Esophagus muscularis mucosa (tissue), 4 donors: ENCODE measurements at places on chromosomes 7 and 10. TPM values are rescaled to one million over a fixed set of nuclear protein-coding genes. Genes with fewer than 3 reads are reported as not detected.

FKBP14 gene
- total RNA-seq: 7.5 TPM

NKX1-2 gene
- not detected for total RNA-seq

EBLN1 gene
- total RNA-seq: not detected

NME8 gene
- total RNA-seq: not detected

ADIRF gene
- total RNA-seq: 59.4 TPM

BUB3 gene
- total RNA-seq: 90.1 TPM

NUTM2A gene
- 2.1 TPM for total RNA-seq

DNA sequence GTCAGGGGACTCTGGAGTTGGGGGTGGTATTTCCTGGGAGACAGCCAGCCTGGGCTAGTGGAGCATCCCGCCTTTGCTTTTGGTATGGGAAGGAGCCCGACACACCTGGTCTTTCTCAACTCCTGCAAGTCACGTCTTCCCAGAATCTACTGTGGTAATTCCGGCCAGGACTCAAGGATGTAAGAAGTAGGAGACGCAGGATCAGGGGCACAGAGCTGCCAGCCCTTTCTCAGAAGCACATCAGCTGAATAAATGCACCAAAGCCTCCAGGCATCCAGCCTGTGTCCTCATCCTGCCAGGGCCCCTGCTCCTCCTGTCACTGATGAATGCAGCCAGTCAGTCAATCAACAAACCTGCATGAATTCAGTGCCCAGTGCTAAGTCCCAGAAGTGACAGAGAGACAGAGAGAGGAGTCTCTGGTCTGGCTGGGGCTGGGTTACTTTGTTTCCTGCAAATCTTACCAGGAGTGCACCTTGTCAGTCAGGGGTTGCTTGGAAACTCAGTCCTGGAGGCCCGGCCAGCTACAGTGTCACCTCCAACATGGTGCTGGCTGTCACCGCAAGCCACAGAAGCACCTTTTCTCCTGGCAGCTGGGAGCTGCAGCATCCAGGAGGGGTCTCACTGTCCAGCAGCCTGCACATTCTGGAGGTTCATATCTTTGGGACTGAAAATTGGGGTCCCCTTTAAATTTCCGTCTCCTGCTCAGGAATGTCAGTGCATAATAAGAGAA, 101.8 kb downstream of the PTPRE start:
- no peaks in the 10 kb centered on the region for H3K36me3 ChIP-seq
- H3K4me3 ChIP-seq: no peak overlapping the region
- DNase-seq: no peak
- H3K27ac ChIP-seq: no peak overlapping the region

DNA sequence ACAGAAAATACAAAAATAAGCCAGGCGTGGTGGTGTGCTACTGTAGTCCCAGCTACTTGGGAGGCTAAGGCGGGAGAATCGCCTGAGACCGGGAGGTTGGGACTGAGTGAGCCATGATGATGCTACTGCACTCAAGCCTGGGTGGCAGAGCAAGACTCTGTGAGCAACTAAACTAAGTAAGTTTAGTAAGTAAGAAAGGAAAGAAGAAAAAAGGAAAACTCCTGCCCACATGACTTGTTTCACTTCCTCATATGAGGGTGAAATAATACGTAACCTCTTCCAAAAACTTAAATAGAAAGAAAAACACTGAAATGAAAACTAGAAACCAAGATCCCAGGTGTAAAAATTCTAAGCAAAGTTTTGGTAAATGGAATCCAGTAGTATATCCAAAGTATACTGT, 79.6 kb downstream of the LARP4B start:
- no peaks in the 10 kb centered on the region for H3K27me3 ChIP-seq
- no peak overlapping the region for H3K27ac ChIP-seq
- no peak for DNase-seq
- peaks cover 2% of the 10 kb centered on the region for H3K4me1 ChIP-seq
- H3K4me3 ChIP-seq: no peak overlapping the region
- peaks cover 6% of the 10 kb centered on the region for H3K36me3 ChIP-seq

DNA sequence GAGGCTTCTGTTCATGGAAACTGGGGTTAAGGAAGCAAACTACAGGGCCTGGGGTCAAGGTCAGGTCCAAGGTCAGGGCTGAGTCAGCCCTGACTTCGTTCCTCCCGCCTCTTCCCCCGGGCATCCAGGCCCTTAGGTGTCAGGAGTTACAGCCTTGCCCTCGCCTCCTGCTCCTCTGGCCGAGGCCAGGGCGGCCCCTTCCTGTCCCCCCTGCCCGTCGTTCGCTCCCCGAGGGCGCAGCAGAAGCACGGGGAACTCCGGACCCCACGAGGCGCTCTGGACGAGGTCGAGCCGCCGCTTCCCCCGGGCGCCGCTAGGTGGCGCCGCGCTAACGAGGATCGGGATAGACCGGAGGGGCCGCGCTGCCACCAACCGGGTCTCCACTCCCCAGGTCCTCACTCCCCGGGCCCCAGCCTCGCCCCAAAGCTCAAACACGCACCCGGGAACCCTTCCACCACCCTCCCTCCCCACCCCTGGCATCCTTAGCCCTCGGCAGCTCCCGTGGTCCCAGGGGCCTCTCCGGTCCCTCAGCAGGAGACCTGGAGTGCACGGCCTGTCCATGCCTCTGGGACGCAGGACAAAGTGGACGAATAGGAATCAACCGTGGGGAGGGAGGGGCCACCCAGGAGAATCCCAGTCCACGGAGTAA, 59.2 kb upstream of the MYL10 start:
- H3K36me3 ChIP-seq: no peaks in the 10 kb centered on the region
- H3K4me3 ChIP-seq: peak overlapping the region; percentile 48
- H3K27me3 ChIP-seq: peaks cover 11% of the 10 kb centered on the region
- DNase-seq: peak; percentile 94
- peaks cover 10% of the 10 kb centered on the region for H3K4me1 ChIP-seq

GRCh38 chr7:4836206-4836661, 25.6 kb downstream of the PAPOLB start:
- no peak overlapping the region for H3K4me3 ChIP-seq
- peaks cover 17% of the 10 kb centered on the region for H3K4me1 ChIP-seq
- no peak overlapping the region for H3K27ac ChIP-seq
- no peaks in the 10 kb centered on the region for H3K27me3 ChIP-seq

- peaks cover 5% of the 10 kb centered on the region for H3K4me1 ChIP-seq
- H3K27me3 ChIP-seq: peaks cover 20% of the 10 kb centered on the region
- no peak for DNase-seq
- no peaks in the 10 kb centered on the region for H3K36me3 ChIP-seq
- no peak overlapping the region for H3K27ac ChIP-seq
Observed at GRCh38 chr10:95284807-95285206, 6.0 kb downstream of the PDLIM1 start.

DNA sequence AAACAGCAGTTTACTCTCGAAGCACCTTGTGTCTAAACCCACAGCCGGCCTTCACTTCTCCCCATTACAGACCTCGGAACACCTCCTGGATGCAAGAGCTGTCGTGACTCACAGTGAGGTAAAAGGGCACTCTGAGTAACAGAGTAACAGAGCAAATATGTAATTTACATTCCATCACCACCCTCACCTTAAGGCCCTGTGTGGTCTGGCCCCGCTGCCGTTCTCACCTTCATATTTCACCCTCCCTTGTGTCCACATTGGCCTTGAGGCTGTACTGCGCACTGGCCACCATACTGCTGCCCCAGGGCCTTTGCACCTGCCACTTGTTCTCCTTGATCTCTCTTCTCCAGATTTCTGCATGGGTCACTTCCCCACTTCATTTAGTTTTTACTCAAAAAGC, 12.6 kb downstream of the FFAR4 start:
- DNase-seq: no peak
- no peak overlapping the region for H3K27ac ChIP-seq
- H3K36me3 ChIP-seq: no peaks in the 10 kb centered on the region
- peaks cover 12% of the 10 kb centered on the region for H3K27me3 ChIP-seq
- H3K4me1 ChIP-seq: no peaks in the 10 kb centered on the region

- peak overlapping the region; percentile 83 for H3K4me3 ChIP-seq
- peaks cover 8% of the 10 kb centered on the region for H3K27me3 ChIP-seq
- peaks cover 46% of the 10 kb centered on the region for H3K4me1 ChIP-seq
- no peaks in the 10 kb centered on the region for H3K36me3 ChIP-seq
- H3K27ac ChIP-seq: peak overlapping the region; percentile 98
- DNase-seq: no peak
Observed at GRCh38 chr10:26858707-26859034, 2.1 kb downstream of the ABI1 start.

DNA sequence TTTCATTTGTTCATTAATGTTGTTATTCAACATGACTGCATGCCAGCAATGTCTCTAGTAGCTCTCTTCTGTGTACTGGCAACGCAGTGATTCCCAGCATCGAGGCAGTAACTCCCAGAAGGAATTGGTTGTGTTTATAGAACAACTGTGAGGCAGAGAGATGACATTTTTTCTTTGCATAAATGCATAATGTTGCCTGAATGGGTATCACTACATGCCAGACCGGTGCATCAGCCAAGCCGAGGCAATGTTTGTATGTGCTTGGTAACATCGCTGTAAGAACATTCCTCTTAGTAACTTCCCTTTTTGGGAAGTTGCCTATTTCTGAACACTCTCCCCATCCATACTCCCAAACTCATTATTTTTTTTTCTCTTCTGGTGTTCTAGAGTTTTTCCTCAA, 182.9 kb downstream of the HTR7 start:
- no peaks in the 10 kb centered on the region for H3K27me3 ChIP-seq
- no peak overlapping the region for H3K4me3 ChIP-seq
- DNase-seq: no peak
- no peaks in the 10 kb centered on the region for H3K4me1 ChIP-seq
- no peak overlapping the region for H3K27ac ChIP-seq

DNA sequence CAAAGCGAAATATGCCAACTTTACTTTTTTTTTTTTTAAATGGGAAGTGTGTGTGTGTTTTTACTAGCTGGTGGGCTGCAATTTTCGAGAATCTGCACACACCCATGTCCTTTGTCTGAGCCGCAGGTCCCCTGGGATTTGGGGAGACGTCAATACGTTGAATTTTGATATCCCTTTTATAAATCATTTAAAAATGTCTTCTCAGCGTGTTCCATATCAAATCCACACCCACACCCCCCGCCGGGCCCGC, 404 bp upstream of the FMC1 start:
- H3K36me3 ChIP-seq: peaks cover 3% of the 10 kb centered on the region
- peaks cover 17% of the 10 kb centered on the region for H3K4me1 ChIP-seq
- DNase-seq: no peak
- H3K27ac ChIP-seq: peak overlapping the region; percentile 97
- H3K27me3 ChIP-seq: no peaks in the 10 kb centered on the region
- peak overlapping the region; percentile 77 for H3K4me3 ChIP-seq

DNA sequence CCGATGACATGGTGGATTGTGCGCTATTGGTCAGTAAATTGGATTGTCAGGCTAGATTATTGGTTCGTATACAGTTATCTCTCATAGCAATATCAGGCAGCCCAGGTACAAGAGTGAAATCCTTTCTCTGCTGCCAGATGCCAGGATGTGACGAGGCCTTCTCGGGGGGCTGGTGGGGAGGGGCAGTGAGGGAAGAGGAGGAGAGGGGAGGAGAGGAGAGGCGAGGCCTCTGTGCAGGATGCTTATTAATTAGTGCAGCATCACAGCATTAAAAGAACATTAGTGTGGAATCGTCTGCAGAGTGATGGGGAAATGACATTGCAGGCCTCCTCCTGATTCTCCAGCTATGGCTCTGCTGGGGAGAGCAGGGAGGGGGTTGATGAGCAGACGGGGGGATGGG, 30.5 kb upstream of the SLF2 start:
- H3K27me3 ChIP-seq: no peaks in the 10 kb centered on the region
- no peak for DNase-seq
- no peaks in the 10 kb centered on the region for H3K4me1 ChIP-seq
- no peak overlapping the region for H3K4me3 ChIP-seq
- H3K27ac ChIP-seq: no peak overlapping the region
- no peaks in the 10 kb centered on the region for H3K36me3 ChIP-seq

DNA sequence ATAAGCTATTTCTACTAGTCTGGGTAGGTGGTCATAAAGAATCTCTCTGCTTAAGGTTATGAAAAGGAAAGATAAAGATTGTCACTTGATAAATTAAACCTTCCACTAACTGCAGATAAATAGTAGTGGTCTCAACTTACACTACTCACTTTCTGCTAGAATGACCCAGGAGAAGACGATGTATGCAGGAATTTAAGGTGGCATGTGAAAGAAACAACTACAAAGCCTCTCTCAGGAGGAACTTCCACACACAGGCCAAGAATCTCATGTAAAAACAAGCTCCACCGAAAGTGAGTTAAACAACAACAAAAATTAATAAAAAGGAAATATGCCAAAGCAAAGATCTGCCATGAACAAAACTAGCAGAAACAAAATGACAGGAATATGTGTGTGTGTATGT, 165.4 kb downstream of the CDC14C start:
- no peak overlapping the region for H3K27ac ChIP-seq
- no peaks in the 10 kb centered on the region for H3K4me1 ChIP-seq
- H3K4me3 ChIP-seq: no peak overlapping the region
- DNase-seq: no peak
- H3K27me3 ChIP-seq: no peaks in the 10 kb centered on the region
- H3K36me3 ChIP-seq: no peaks in the 10 kb centered on the region
